A549 treated with CORT108297 at 1 μM for 4 hours (cell line): ENCODE measurements at places on chromosomes 5 and 9. TPM values are rescaled to one million over a fixed set of nuclear protein-coding genes. Genes with fewer than 3 reads are reported as not detected.

The ARHGEF37 gene
- total RNA-seq: 0.72 to 1.2 TPM (median 0.87 TPM) in 5 replicates

The WNT8A gene
- not detected in 5 replicates for total RNA-seq

The GPBP1 gene
- total RNA-seq: 35.6 to 54.8 TPM (median 38.1 TPM) in 5 replicates

The PCDHAC1 gene
- total RNA-seq: 1.3 to 1.9 TPM (median 1.7 TPM) in 5 replicates

The HAND1 gene
- total RNA-seq: 0.12 to 0.26 TPM (median 0.18 TPM) in 5 replicates

The OTP gene
- total RNA-seq: 0.03 to 0.09 TPM (median 0.06 TPM) in 5 replicates

The DCTN3 gene
- 98.4 to 114 TPM (median 111 TPM) in 5 replicates for total RNA-seq

The TMC1 gene
- 0.02 to 0.13 TPM (median 0.07 TPM) in 4 of 5 replicates, not detected in the other for total RNA-seq

The GPR21 gene
- total RNA-seq: 0.06 TPM in 1 of 5 replicates, not detected in the others

The MELK gene
- 62.8 to 88.5 TPM (median 71.3 TPM) in 5 replicates for total RNA-seq

The IGIP gene
- total RNA-seq: 0.80 to 1.1 TPM (median 0.91 TPM) in 5 replicates

The RETREG1 gene
- 1.9 to 3.8 TPM (median 2.8 TPM) in 5 replicates for total RNA-seq

The CCDC69 gene
- total RNA-seq: 1.3 to 1.9 TPM (median 1.7 TPM) in 5 replicates

The THBS4 gene
- total RNA-seq: 0.09 to 0.11 TPM (median 0.09 TPM) in 3 of 5 replicates, not detected in the others

The IL3 gene
- total RNA-seq: not detected in 5 replicates

The C9orf153 gene
- total RNA-seq: 0.09 to 0.46 TPM (median 0.18 TPM) in 5 replicates
